GM13976 (cell line): ENCODE measurements at places on chromosomes 2 and 18.

DNA sequence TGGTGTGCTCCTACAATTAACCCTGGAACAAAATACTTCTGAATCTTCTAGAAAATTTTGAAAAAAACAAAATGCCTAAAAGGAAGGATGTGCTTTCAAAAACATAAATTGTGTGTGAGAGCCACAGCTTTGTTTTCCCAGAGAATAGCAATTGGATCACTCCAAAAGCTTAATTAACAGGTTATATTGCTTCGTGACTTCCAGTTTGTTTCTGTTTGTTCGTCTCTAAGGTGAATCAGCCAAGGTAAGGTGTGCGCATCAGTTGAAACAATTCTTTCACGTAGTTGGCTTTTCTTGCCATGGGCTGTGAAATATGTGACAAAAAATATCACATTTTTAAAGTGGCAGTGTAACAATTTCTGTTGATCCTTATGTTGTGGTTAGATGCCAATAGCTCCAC is 90.3 kb upstream of the BARD1 start:
- DNase-seq, result no peak

GRCh38 chr2:39434233-39434897 is 2.7 kb downstream of the MAP4K3 start:
- no peak for DNase-seq

DNA sequence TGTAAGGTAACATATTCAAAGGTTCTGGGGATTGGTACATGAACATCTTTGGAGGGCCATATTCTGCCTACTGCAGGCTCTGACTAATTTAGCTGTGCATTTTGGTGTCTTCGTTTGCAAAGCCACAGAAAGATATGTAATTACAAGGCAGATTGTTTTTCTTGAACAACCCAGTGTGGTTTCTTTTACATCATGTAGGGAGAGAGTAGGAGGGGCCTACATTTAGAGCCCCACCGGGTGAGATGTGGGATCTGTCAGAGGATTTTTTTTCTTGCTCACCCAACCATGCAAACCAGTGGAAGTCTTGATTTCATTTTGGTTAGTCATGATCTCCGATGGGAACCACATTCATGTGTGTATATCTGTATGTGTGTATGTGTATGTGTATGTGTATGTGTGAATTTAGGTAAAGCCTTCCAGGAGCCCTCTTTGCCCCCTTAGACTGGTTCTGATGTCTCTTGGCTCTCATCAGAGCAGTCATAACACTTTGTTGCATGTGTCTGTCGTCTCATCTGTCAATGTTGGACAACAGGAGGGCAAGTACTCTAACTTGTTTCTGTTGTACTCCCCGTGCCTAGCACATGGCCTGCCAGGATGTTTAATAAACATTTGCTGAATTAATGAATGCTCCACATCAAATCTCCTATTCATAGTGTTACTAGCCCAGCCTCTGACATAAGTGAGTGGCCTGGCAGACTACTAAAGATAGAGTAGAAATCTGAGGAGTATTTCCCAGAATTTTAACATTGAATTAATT is 239.9 kb downstream of the MTX2 start:
- DNase-seq, result peak; percentile 28

DNA sequence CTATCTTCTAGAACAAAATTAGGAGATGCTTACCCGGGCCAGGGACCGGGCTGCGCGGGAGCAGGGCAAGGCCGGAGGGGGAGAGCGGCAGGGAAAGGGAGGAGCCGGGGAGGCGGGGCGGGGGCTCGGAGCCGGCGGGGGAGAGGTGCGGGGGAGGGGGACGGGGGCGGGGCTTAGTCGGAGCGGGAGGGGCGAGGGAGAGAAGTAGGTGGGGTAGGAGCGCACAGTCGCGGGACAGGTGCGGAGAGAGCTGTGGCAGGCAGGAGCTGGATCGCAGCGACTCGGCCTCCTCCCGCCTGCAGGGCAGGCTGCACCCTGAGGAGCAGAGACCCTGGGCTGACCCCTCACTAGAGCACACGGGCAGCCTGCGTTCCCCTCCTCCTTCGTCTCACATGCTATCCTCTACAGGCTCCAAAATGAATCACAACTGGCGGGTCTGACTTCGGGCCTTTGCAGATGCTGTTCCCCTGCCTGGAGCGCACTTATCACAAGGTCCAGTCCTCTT is 290.3 kb downstream of the CELF4 start:
- no peak for DNase-seq

GRCh38 chr2:23518481-23519333 is 133.7 kb downstream of the KLHL29 start:
- DNase-seq, result no peak

- DNase-seq, result no peak
These were observed 72.7 kb downstream of the LRP1B start for GRCh38 chr2:142058149-142058548.

- no peak for DNase-seq
These were observed 38.0 kb downstream of the PPP3R1 start for GRCh38 chr2:68214381-68214780.

DNA sequence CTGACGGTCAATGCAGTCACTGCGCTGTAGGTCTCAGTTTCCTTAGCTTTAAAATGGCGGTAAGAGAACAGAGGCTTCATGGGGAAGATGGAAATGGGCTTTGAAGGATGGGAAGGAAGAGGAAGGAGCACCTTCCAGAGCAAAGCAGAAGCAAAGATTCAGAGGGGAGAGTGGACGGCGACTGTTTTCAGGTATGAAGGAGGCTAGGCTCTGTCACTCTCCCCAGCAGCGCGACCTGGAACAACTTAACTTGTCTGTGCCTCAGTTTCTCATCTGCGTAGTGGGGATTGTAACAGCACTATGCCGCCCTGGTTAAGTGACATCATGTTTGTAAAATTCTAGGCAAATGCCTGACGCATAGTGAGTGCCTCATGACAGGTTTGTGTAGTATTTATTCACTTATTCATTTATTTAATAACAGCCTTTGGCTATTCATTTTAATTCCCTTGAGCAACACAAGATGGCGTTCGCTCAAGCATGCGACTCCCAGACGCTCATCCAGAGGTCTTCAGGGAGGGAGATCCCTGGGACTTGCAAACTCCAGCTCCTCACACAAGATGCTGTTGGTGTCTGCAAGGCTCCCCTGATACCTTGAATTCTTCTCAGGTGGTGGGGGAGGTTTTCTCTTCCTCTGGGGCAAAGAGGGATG is 336.3 kb downstream of the DYSF start:
- no peak for DNase-seq

- DNase-seq, result no peak
These were observed 5.6 kb upstream of the LAMA3 start for GRCh38 chr18:23683671-23684070.

DNA sequence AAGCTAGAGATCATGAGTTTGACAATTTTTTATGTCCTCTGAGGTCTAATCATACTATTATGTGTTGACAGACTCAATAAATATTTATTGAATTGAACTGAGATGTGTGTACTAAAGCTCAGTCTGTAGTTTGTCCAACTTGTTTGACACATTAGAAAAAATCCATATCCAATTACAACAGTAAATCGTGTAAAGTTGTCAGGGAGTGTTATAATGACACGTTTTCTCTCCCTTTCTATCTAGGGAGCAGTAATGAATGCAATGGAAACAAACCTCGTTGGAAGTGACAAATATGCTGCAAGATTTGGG is 28.4 kb downstream of the ITGA4 start:
- no peak for DNase-seq

DNA sequence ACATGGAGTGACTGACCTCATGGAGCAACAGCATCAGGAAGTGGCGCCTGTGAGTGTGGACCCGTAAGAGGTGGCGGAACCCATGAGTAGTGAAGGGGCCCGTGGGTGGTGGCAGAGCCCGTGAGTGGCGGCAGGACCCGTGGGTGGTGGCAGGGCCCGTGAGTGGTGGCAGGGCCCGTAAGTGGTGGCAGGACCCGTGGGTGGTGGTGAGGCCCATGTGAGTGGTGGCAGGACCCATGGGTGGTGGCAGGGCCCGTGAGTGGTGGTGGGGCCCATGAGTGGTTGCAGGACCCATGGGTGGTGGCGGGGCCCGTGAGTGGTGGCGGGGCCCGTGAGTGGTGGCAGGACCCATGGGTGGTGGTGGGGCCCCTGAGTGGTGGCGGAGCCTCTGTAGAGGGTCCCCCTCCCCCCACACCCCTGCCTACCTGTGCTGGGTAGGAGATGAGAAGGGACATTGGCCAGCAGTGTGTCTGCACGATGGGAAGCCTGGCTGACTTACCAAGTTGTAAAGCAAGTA is 407.7 kb upstream of the SALL3 start:
- no peak for DNase-seq

DNA sequence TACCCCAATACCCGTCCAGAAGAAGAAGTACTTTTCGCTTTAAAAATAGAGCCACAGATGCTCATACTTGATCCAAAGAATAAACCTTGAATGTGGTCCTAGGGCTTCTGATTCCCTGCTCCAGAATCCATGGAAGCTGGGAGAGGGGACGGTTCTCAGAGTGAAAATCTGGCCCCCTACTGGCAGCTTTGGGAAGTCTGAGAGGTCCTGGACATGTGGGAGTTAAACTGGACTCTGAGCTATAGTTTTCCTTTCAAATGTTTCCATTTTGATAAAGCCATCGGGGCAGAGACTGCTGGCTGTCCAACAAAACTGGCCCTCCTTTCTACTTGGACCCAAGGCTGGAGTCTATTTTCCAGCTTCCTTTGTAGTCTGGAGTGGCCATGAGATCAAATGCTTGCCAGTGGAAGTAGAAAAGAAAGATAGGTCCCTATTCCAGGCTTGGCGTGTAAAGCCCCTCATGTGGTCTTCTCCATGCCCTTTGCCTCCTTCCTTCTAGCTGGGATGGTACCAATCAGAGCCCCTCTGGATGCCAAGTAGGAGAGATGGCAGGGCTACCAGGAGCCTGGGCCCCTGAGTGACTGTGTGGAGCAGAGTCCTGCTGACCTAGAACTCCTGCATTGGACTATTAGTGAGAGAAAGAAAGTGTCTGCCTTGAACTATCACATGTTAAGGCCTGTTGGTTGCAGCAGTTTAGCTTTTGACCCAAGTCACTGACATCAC is 37.7 kb upstream of the TBC1D8 start:
- no peak for DNase-seq

GRCh38 chr2:176137252-176137580 is 7.7 kb downstream of the HOXD8 start:
- DNase-seq, result no peak

DNA sequence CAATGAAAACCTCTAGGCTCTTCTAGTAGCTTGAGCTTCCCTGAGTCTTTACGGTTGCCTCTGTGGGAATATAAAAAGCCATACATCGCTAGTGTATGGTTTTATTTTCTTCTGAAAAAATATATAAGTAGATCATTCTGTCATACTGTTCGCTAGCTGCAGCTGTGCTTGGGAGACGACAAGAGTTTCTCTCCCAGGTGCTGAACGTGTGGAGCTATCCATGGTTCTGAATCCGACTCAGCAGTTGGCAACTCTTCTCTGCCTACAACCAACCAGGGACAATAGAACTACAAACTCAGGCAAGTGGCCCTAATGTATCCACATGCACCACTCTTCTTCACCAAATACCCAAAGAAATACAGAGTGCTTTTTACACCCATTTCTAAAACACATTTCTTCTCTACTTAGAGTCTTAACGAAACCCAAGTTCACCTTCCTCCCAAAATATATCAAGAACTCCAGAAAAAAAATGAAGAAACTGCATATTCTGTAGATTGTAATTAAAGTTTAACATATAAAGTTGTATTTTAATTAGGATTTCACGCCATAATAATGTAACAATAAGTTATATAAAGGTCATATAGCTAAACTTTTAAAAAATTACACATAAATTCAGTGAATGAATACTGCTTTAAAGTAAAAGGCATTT is 2.2 kb upstream of the KCNH7 start:
- peak; percentile 59 for DNase-seq

GRCh38 chr2:204681412-204681811 is 136.1 kb downstream of the PARD3B start:
- no peak for DNase-seq

- peak; percentile 77 for DNase-seq
These were observed 649 bp downstream of the ESCO1 start for GRCh38 chr18:21599585-21600525.

- DNase-seq, result no peak
These were observed 132.1 kb downstream of the NFATC1 start for GRCh38 chr18:79527656-79528315.

GRCh38 chr2:117613101-117613500 is 201.4 kb upstream of the DDX18 start:
- DNase-seq, result no peak

DNA sequence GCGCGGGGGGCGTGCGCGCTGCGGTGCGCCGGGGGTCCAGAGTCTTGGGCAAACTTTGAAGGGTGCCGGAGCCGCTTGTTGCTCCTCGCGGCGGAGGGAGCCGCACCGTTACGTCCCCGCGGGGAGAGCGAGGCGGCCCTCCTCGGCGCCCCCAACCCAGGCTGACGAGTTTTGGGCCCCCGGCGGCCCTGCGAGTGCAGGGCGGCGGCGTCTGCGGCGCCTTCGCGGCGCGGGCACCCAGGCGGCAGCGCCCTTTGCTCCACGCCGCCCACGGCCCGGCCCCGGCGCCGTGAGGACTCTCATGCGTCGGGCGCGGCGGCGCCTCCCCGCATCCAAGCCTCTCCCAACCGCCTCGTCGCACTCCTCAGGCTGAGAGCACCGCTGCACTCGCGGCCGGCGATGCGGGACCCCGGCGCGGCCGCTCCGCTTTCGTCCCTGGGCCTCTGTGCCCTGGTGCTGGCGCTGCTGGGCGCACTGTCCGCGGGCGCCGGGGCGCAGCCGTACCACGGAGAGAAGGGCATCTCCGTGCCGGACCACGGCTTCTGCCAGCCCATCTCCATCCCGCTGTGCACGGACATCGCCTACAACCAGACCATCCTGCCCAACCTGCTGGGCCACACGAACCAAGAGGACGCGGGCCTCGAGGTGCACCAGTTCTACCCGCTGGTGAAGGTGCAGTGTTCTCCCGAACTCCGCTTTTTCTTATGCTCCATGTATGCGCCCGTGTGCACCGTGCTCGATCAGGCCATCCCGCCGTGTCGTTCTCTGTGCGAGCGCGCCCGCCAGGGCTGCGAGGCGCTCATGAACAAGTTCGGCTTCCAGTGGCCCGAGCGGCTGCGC is 814 bp downstream of the FZD7 start:
- DNase-seq, result peak; percentile 49

DNA sequence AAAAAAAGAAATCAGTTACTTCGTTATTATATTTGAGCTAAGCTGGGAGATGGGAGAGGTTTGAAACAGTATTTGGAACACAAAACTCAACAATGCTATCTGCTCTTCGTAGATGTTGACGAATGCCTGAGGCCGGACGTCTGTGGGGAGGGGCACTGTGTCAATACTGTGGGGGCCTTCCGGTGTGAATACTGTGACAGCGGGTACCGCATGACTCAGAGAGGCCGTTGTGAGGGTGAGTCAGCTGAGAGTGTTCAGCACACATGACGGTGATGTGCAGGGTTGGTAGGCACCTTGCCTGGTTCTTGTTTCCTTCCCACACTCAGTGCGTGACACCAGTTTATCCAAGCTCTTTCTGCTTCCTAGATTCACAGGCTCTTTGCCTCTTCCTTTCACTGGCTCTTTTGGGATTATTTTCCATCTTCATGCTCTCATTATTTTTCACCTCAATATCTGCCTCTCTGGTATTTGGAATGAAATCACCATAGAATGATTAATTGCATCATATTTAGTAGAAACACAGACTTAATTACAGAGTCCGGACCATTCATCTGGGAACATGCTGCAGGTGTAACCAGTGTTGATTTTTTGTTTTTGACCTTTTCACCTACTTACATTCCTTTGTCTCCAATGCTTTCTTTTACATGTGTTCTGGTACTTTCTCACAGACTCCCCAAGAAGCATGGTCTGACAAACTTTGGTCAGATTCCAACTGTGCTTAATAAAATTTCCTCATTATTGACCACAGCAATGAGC is 200.6 kb upstream of the RASGRP3 start:
- DNase-seq, result no peak
